NCI-H2171 (cell line): ENCODE measurements at places on chromosomes 4 and X.

- DNase-seq: no peak
These were observed 22.9 kb upstream of the PUDP start for GRCh38 chrX:7170898-7171297.

GRCh38 chrX:153897899-153898298, 6.6 kb upstream of the AVPR2 start:
- peak; percentile 58 for DNase-seq

GRCh38 chr4:88735564-88735963, 37.9 kb upstream of the NAP1L5 start:
- no peak for DNase-seq

- DNase-seq: no peak
These were observed 49.0 kb downstream of the GBA3 start for GRCh38 chr4:22741744-22742143.

GRCh38 chr4:175823015-175823742, 11.1 kb upstream of the GPM6A start:
- DNase-seq: no peak

DNA sequence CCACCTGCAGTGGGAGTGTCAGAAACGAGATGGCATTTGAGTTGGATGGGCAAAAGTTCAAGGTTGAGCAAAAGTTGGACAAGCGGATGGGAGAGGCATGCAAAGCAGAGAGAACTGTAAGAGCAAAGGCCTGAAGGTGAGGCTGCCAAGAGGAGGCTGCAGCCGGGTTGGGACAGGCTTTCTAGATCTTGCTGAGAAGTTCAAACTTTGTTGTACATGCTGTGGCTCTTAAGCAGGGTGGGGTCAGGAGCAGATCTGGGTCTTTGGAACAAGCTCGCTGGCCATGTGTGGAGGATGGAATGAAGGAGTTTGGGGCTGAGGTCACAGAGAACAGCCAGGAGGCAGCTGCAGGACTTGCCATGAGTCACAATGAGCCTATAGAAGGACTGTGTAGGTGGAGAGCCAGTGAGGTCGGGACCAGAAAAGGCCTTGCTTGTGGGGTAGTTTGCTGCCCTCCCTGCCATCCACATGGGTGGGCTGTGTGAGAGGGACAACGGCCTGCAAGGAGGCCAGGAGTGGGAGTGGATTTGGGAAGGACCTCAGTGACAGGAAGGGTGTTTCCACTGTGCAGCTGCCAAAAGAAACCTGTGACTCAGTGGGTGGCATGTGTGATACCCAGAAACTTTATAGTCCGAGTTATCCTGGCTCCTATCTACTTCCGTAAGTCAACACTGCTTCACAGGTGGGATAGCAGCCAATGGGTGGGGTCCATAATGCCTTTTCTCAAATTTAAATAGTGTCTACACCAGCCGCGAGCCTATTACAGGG, 210.4 kb downstream of the MID1IP1 start:
- no peak for DNase-seq

DNA sequence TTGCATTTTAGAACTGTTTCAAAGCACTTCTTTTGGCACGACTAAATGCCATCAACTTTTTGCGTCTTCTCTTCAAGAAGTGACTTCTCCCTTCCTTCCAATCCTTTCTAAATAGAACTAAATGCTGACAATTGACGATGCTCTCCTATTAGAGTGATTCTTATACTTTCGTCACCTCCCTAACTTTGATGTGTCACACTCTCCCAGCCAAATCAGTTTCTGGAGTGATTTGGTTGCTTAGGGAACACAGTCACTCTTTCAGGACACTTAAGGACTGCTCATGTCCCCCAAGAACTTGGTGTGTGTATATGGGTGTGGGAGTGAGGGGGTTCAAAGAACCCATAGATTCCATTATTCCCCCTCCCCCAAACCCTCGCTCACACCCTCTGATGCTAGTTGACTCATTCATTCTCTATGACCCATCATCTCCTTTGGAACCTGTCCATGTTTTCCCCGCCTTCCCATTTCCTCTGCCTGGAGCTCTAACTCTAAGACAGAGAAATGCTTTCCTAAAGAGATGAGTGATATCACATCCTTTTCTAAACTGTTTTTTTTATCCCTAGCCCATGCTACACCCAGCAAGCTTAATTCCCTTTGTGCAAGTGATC, 26.8 kb upstream of the AREG start:
- no peak for DNase-seq

- no peak for DNase-seq
These were observed 62.9 kb downstream of the MID1IP1 start for GRCh38 chrX:38864165-38864564.

GRCh38 chr4:26032630-26033317, 118.8 kb downstream of the SMIM20 start:
- no peak for DNase-seq

- no peak for DNase-seq
These were observed at the start of gene IL21 for GRCh38 chr4:122621016-122621507. IL21 (minus strand) TSS chr4:122621066; CDS start chr4:122621011, 55 bp downstream.

- DNase-seq: no peak
These were observed 32.7 kb downstream of the CPLX1 start for GRCh38 chr4:793093-793861.

GRCh38 chrX:152044383-152044782, 69.9 kb upstream of the GABRE start:
- DNase-seq: no peak

DNA sequence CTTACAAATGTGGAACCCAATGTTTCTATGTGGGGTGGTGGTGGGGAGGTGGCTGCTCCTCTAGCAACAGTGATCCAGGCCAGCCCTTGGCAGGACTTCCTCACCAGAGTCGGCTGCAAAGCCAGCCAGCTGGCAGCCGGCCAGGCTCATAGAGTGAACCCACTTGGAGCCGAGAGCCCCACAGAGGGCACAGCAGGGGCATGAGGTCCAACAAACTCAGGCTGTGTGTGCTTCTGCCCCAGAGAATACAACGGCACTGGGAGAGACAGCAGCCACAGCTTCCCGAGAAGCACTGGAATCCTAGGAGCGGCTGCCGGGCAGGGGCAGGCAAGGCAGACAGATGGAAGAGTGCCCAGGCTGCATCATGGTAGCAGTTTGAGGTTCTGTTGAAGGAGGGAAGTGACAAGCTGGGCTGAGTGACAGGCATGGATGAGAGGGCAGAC, 23.5 kb upstream of the SOWAHD start:
- no peak for DNase-seq

DNA sequence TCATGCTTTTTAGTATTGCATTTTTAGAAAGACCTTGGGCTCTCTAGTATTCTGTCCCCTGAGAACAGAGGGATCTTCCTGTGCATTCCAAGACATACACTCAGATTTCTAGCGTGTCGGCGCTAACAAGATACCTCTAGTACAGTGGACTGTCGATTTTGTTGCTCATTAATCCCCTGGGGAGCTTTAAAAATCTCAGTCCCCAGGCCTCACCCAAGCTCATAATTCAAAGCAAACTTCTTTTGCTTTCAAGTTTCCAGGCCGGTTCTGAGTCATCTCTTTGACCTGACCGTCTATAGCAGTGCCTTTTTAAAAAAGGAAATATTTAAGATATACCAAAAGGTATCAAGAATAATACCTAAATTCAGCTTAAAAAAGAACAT, 137.0 kb downstream of the AMMECR1 start:
- DNase-seq: no peak

DNA sequence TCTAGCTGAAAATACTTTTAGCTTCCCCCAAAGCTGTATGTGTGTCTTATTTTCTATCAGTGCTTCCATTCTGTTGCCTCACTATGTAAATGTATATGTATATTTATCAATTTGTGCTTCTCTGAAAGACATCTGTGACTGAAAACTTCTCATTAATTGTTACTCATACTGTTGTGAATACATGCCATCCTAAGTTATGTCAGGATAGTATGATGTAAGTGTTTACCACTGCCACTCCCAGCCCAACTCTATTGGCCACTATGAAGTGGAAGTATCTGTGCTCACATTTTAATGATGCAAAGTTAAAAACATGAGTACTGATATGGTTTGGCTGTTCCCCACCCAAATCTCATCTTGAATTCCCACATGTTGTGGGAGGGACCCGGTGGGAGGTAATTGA, 24.4 kb downstream of the GATB start:
- no peak for DNase-seq

- DNase-seq: no peak
These were observed 167.4 kb downstream of the GABRB1 start for GRCh38 chr4:47198791-47199190.

- DNase-seq: no peak
These were observed 27.6 kb downstream of the C4orf50 start for GRCh38 chr4:5990446-5991160.

GRCh38 chr4:26709246-26709645, 125.4 kb downstream of the TBC1D19 start:
- no peak for DNase-seq

GRCh38 chr4:76206222-76206942, 7.2 kb downstream of the SCARB2 start:
- no peak for DNase-seq

GRCh38 chrX:38961936-38962335, 160.7 kb downstream of the MID1IP1 start:
- no peak for DNase-seq

DNA sequence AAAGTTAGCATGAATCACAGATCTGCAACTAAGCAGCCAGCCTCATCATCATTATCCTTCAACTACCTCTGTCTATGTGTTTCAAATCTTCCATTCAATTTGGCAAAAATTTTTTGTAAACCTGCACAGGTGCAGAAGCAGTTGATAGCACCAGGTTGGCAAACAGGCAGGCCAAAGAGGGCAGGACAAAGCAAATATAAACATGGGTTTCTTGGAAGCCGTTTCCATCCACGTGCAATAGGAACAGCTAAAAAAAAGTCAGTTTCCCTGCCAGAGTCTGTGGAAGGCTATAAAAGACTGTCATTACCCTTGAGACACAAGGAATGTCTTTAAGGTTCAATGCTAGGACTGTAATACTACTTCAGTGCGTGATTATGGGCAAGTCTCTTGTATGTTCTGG, 253.2 kb downstream of the PDHA2 start:
- DNase-seq: no peak

- peak; percentile 54 for DNase-seq
These were observed 10.3 kb downstream of the ATP5ME start for GRCh38 chr4:663438-664428.

DNA sequence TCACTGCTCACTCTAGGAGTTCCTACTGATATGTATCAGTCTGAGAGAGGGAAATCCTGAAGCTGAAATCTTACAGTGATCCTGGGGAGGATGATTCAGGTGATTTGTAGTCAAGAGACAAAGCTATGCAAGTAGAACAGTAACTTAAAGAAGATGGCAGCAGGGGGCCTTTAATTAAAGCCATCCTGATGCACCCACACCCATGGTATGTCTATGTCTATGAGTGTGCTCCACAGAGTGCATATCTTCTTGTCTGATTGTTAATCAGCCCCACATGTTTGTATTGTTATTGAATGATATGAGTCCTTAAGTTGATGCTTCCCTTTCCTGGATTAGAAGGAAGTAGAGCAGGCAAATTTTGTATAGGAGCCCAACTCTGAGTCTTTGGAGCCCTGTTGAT, 78.8 kb downstream of the NHS start:
- no peak for DNase-seq

- no peak for DNase-seq
These were observed 72.4 kb downstream of the SORCS2 start for GRCh38 chr4:7264694-7265093.

GRCh38 chr4:41339812-41340809, 83.4 kb downstream of the UCHL1 start:
- peak; percentile 11 for DNase-seq

GRCh38 chr4:105944540-105944939, 49.3 kb downstream of the NPNT start:
- no peak for DNase-seq

- no peak for DNase-seq
These were observed 72.2 kb upstream of the PUDP start for GRCh38 chrX:7220121-7220520.

- DNase-seq: no peak
These were observed 332.7 kb downstream of the UNC5C start for GRCh38 chr4:95215991-95216605.

GRCh38 chrX:151176231-151176750, at the start of gene GPR50:
GPR50 (plus strand) TSS chrX:151176584; CDS start chrX:151176722, 138 bp downstream.
- DNase-seq: no peak

- no peak for DNase-seq
These were observed 115.0 kb downstream of the SMIM20 start for GRCh38 chr4:26028793-26029567.

- DNase-seq: no peak
These were observed 33.1 kb downstream of the SLC10A7 start for GRCh38 chr4:146488495-146489174.

DNA sequence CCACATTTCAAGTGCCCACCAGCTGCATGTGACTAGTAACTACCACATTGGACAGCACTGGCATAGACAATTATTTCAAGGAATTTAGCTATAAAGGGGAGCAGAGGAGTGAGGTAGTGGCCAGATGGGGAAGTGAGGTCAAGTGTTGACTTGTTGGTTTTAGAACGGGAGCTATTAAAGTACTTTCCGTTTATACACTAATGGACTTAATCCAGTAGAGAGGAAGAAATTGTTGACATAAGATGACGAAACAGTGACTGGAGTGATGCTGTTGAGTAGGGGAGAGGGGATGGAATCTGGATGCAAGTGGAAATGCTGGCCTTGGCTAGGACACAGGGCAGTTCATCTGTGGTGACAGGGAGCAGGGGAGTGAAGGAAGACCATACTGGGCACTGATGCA, 154.4 kb downstream of the AMMECR1 start:
- no peak for DNase-seq

- no peak for DNase-seq
These were observed 43.2 kb upstream of the HUWE1 start for GRCh38 chrX:53729751-53730150.

DNA sequence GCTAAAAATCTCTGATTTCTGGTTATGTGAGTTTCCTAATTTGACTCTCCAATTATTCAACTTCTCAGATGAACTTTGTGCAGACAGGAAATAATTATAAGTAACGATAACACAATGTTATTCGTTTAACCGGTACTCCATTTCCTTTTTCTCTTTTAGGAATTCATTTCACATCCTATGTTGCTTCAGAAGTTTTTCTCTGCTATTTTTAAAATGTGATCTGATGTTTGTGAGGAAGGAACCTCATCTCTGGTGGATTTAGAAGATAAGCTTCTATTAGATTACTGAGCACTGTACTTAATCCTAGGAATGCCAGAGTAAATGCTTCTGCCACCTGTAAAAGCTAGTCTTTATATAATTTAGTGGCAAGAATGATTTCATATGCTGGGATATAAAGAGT, 116.0 kb upstream of the ETNPPL start:
- no peak for DNase-seq

DNA sequence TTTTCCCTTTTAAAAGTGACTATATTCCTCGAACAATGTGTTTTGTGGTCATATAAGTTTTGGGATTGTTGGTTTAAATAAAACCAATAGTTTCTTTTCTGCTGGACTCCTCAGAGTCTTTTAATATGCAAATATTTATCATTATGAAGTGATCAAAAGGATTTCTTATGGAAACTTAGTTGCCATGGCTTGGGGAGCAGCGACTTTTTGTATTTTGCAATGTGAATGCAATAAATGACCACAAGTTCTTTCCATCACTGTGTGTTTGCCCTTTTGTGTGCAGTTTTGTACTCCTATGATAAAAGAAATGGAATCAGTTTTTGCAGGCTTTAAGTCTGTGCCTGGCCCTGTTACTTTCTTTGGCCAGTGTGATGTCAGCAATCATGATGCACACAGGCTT, 68.5 kb upstream of the NUDT6 start:
- no peak for DNase-seq
